ENCODE measurements at places on chromosomes 2 and 18.

GRCh38 chr18:45774065-45774521 lies 50.1 kb downstream of the SLC14A1 start:
- DNase-seq = no peak

DNA sequence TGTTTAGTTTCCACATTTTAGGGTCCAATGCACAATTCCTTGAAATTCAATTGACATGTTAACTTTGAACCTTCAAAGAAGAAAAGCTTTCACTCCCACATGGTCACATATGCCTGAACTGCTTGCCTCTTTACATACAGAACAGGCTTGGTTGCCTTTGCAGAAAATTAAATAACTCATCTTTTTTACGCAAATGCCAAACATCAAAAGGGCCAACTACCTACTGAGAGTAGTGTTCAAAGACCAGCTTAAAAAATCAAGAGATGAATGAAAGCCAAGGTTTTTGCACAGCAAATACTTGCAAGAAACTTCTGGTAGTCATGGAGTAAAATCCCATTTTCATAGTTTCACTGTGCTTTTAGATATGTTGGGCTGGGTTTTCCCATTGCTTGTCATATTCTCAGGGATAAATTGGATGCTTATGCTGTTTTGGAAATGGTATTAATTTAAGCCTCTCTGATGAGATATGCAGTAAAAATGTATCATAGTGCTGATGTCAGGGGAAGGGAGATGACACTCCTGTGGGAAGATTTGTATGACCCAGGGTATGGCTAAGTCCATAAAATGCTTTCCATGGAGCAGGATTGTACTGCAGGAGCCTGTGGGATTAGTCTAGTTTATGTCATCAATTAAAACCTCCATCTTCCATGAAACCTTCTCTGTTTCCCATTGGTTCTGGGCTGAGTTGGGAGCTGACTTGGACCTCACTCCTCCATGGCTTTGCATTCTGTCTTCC lies 60.6 kb upstream of the DARS1 start:
- no peak for DNase-seq

DNA sequence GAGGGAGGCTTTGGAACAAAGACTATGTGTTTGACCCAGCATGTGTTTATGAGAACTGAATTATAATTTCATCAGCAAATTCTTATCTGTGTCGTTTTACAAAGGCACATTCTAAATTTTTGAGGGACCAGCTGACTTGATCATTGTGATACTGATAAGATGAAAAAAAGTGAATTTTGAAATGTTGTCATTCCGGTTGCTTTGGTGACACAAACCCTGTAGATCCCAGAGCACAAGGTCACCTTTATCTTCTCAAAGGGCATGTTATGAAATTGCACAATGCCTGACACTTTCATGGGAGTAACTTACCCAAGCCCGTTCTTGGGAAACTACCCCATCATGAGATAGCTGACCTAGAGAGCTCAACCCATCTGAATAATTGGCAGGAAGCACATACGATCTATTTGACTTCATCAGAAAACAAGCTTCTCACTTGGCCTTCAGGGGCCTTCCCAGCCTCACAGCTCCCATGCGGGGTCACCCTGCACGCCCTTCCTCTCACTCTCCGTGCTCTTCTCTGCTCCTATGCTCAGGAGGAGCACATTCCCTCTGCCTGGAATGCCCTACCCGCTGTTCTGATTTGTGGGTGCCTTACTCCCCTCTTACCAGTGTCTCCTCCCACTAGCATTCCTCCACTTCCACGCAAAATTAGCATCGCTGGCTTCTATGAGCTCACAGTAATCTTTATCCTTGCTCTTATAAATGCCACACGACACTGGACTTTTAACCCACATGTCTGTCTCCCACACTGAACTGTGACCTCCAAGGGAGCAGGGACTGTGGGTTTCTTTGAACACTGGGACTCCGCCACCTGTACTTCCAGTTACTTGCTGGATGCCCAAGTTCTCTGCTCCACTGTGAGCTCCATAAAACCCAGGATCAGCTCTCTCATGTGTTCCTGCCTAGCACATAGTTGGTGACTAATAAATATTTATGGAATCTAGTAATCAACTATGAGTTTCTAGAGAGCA lies 555.8 kb upstream of the ID2 start:
- no peak for DNase-seq

- peak; percentile 54 for DNase-seq
These were observed 1.1 kb upstream of the SLC14A1 start for GRCh38 chr18:45722899-45723298.

DNA sequence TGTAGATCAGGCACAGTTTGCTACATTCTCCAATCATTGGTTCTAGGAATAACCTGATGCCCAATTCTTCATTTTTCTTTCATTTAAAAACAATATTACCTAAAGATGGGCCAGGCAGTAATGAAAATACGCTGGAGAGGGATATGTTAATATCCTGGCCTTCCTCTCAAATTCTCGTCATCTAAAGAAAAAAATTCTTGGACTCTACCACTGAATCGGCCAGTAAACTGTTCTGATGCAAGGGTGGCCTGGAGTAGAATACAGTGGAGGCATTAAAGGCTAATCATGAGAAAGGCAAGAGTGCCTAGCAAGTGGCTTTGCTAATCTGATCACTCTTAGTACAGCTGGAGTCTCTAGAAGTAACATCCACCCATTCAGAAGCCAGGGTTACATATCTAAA lies 157.7 kb downstream of the ANTXR1 start:
- DNase-seq = no peak

- DNase-seq = no peak
These were observed 110.4 kb downstream of the GRB14 start for GRCh38 chr2:164510895-164511294.

- DNase-seq = no peak
These were observed 41.8 kb upstream of the GBX2 start for GRCh38 chr2:236209996-236210395.

Measured in omental fat pad (tissue), 4 donors.